ENCODE measurements at places on chromosomes 3 and 15.

DNA sequence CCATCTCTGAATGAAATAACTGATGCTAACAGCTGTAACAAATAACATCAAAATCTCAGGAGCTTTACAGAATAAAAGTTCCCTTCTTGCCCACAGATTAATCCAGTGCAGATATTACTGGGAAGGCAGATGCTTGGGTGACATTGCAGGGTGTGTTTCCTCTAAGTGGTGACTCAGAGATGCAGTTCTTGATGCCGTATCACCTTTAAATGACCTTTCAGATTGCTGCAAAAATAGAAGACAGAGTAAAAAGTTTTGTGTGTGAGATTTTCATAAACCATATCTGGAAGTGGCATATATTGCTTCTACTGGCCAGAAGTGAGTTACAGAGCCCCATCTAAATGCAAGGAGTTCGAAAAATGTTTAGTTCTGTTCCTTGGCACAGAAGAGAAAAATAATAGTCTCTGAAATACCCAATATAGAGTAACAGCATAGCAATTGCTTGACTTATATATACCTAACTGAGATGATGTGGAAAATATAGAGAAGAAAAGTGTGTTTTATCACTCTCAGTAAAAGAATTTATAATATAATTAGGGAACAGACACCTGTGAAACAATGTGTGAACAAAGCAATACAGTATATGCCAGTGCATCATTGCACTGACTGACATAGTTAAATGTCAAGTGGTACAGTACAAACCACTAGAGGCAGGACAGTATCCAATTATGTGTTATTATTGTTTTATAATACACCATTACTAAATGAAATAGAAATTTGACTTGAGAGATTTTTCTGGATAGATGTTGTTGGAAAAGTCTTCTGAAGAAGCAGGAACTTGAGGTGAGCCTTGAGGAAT is 430.7 kb upstream of the CBLB start:
- no peak for DNase-seq

DNA sequence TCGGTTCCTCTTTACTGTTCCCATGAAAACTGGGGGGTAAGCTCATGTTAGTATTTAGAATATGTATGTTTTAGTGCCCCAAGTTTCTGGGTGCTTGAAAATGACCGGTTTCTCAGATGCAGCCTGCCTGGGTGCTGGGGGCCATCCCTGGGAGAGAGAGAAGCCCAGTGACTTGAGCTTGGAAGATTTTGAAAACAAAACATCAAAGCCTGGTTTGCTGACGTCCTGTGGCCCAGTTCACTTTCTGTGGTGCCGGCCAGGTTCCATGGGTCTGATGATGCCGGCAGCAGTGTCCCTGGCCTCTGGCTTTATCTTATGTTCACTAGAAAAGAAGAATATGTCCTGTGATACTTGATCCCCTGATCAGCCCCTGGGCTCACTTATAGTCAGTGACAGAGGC is 17.1 kb downstream of the APBA2 start:
- DNase-seq, result no peak

DNA sequence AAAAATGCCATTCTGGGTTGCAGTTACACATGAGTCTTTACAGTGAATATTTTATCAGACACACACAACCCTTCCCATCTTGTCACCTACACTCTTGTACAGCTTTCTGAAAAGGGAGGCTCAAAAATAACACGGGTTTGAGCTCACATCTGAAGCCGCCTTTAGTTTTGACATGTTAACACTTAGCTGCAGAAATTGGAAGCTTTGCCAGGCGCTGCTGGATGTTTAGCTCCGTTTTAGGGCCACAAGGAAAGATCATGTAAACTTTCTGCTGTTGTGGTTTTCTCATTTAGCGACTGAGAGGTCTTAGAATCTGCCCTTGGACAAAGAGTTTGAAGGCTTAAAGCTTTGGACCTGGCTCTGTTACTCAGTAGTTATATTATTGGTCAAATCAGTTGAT is 120.1 kb downstream of the OXNAD1 start:
- DNase-seq, result no peak

DNA sequence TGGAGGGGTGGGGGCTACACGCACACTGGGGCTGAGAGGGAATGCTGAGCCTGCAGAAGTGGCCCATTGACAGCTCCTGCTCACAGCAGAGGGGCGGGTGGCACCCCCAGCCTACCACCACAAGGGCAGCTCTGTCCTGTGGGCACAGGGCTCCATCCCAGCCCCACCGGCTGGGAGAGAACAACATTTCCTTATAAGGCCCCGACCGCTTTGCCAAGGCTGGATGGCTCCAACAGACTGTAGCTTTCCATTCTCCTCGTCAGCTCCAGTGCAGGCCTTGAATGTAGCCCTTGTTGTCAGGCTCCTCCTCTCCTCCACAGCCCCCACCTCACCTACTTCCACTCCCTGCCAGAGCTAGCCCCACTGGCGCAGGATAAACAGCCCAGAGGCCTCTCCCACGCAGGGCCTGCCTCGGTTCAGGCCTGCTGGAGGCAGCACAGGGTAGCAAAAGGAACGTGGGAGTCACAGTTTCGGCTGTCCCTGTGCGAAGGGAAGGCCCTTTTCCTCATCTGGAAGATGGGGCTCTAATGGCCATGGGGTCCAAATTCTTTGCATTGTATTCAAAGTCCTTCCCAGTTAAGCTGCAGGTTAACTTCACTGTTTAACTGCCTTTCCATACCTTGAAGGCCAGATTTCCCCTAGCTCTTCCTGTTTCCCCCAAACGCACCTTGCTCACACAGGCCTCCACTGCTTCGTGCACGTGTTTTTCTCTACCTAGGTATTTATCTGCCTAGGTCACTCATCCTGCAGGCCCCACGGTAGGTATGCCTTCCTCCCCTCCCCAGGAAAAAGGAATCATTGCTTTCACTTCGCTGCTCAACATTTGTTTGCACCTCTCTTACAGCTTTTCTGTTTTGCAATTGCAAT is 101.6 kb upstream of the LPP start:
- DNase-seq, result peak; percentile 62

DNA sequence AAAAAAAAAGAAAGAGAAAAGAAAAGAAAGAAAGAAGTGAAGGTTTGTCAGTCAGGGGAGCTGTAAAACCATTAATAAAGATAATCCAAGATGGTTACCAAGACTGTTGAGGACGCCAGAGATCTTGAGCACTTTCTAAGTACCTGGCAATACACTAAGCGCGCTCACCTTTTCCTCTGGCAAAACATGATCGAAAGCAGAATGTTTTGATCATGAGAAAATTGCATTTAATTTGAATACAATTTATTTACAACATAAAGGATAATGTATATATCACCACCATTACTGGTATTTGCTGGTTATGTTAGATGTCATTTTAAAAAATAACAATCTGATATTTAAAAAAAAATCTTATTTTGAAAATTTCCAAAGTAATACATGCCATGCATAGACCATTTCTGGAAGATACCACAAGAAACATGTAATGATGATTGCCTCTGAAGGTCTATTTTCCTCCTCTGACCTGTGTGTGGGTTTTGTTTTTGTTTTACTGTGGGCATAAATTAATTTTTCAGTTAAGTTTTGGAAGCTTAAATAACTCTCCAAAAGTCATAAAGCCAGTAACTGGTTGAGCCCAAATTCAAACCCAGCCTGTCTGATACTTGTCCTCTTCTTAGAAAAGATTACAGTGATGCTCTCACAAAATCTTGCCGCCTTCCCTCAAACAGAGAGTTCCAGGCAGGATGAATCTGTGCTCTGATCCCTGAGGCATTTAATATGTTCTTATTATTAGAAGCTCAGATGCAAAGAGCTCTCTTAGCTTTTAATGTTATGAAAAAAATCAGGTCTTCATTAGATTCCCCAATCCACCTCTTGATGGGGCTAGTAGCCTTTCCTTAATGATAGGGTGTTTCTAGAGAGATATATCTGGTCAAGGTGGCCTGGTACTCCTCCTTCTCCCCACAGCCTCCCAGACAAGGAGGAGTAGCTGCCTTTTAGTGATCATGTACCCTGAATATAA is 2.0 kb downstream of the B2M start:
- DNase-seq, result no peak

DNA sequence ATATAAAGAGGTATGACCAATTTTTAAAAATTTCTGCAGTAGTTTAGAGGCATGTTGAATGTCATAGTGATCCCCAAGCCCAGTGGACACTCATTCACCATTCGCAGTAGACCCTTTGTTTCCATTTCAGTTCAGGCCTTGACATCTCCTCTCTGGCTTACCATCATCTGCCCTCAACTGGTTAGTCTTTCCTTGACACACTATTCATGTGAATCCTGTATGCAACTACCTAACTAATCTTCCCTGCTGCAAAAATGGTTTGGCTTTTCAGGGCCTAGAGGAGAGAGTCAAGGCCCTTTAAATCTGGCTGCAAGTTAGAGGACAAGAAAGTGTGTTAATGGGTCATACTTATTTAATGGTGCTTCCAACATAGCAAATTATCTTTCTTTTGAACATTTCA is 10.9 kb downstream of the APH1B start:
- no peak for DNase-seq

GRCh38 chr3:33791477-33792166 is 6.8 kb upstream of the PDCD6IP start:
- no peak for DNase-seq

GRCh38 chr3:31878231-31878838 is 102.7 kb downstream of the OSBPL10 start:
- DNase-seq, result no peak

GRCh38 chr3:109140318-109140717 is 3.8 kb downstream of the C3orf85 start:
- DNase-seq, result no peak

DNA sequence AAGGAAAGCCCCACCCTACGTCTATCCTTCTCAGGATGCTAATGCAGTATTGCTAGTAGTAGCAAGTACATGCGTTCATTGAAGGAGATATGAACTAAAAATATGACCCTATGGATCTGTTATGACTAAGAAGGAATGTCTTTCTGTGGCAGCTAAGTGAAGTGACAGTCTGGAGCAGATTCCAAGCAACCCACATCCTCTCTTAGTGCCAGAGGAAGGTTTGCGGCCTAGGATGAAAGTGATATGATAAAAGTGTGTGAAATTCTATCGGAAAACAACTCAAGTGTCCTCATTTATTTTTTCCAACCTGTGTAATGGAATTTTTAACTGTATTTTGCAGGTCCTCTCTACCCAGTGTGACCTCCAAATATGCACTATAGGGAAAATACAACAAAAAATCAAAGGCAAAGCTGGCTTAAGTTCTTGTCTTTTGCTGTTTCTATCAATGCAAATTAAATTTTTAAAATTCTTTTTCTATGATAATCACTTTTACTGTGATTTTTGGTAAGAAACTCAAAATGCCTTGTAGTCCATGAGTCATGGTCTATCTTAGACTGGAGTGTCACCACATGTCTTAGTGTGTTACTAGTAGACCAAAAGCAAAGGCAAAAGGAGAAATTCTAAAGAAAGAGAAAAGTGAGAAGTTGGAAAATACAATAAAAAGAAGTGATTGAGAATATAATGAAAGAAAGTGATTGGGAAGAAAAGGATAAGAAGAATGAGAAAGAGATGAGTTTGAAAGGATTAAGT is 161.2 kb upstream of the TMCO5A start:
- no peak for DNase-seq

GRCh38 chr3:101484805-101485620 is 28.0 kb downstream of the SENP7 start:
- no peak for DNase-seq

- DNase-seq, result no peak
Measured at GRCh38 chr3:105533960-105534359, 167.3 kb downstream of the ALCAM start.

DNA sequence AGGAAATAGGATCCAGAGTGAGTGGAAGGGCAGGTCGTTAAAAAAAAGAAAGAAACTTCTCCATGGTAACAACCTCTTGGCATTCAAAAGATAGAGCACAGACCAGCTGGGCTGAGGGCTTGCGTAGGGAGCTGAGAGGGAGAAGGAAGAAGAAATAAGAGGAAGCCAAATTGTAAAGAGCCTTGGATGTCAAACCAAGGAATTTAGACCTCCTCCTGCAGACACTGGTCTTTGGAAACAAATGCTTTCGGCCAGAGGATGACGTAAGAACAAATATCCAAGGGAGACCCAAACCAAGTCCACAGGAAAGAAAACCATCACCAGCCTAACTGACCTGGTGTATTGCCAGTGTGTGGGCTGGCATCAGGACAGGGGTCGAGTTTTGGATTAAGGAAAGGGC is 155.2 kb downstream of the UACA start:
- DNase-seq, result no peak

DNA sequence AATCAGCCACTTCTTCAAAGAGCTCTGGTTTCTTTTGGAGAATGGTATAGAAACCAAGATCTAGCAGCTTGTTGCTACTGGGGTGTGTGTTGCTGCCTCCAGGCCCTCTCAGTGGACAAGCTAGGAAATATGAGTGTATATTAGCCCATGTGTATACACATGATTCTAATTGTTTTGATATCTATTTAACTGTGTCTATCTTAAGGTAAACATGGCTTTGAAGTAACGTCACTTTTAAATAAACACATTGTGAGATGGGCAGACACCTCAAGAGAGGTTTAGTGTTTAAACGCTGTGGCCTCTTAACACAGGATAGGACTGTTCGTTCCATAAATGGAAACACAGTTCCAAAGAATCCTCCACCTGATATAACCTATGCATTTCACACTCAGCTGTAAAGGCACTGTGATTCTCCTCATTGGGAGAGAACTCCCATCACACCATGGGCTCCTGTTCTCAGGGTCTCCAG is 87.0 kb downstream of the GMPS start:
- DNase-seq, result no peak

- no peak for DNase-seq
Measured at GRCh38 chr3:116896116-116896515, 186.5 kb downstream of the TUSC7 start.

GRCh38 chr15:44289259-44289790 is 806 bp downstream of the GOLM2 start:
- no peak for DNase-seq

DNA sequence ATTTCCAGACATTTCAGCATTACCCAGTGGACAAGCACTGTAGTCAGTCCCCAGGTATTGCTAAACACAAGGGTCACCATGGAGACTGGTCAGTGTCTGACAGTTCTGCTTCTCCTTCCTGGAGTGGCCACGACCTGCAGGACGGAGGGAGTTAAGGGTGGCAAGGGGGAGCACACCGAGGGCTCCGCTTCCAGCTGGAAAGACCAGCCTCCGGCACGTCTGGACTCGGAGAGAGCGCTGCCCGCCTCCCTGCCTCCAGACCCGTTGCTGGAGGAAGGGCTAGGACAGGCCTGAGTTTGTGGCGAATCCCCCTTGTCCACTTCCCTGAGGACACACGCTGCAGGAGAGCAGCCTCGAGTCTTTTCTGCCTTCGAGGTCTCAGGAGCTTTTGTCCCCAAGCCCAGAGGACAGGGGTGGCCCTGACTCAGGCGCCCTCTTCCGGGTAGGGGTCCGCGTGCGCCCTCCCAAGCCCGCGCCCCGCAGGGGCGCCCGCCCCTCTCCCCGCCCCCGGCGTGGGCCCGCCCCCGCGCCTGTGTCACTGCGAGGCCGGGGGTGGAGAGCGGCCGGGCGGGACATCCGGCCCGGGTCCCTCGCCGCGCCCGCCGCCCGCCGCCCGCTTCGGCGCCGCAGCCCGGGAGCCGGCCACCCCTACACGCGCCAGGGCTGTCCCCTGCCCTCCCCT is at the start of gene CHST14:
TSS of gene CHST14 (plus strand) at position 562 of the 682 bp plus-strand sequence. CDS start 230 bp downstream, outside the sequence.
- peak; percentile 79 for DNase-seq

- DNase-seq, result peak; percentile 7
Measured at GRCh38 chr3:31092748-31093589, 198.5 kb upstream of the GADL1 start.
